ENCODE measurements at places on chromosomes 7 and 10.
A peak's percentile ranks its signal among the peaks of the same experiment; 100 is the strongest.

GRCh38 chr7:857661-858060, 18.7 kb upstream of the GET4 start:
- no peak overlapping the region for H3K27ac ChIP-seq
- no peaks in the 10 kb centered on the region for H3K4me1 ChIP-seq
- peaks cover 97% of the 10 kb centered on the region for H3K36me3 ChIP-seq
- no peaks in the 10 kb centered on the region for H3K27me3 ChIP-seq

- DNase-seq, result no peak
- no peak overlapping the region for H3K27ac ChIP-seq
- H3K27me3 ChIP-seq, result no peaks in the 10 kb centered on the region
- H3K36me3 ChIP-seq, result no peaks in the 10 kb centered on the region
- H3K4me3 ChIP-seq, result no peak overlapping the region
These were observed 117.3 kb upstream of the PALS2 start for GRCh38 chr7:24455813-24456525.

- no peak for DNase-seq
- H3K27me3 ChIP-seq, result no peaks in the 10 kb centered on the region
- H3K4me1 ChIP-seq, result no peaks in the 10 kb centered on the region
- peaks cover 11% of the 10 kb centered on the region for H3K36me3 ChIP-seq
- no peak overlapping the region for H3K27ac ChIP-seq
- no peak overlapping the region for H3K4me3 ChIP-seq
These were observed 12.6 kb downstream of the SCD start for GRCh38 chr10:100359529-100360150.

GRCh38 chr10:51767103-51767763, 67.8 kb upstream of the CSTF2T start:
- H3K27ac ChIP-seq, result no peak overlapping the region
- H3K4me3 ChIP-seq, result no peak overlapping the region
- DNase-seq, result no peak

DNA sequence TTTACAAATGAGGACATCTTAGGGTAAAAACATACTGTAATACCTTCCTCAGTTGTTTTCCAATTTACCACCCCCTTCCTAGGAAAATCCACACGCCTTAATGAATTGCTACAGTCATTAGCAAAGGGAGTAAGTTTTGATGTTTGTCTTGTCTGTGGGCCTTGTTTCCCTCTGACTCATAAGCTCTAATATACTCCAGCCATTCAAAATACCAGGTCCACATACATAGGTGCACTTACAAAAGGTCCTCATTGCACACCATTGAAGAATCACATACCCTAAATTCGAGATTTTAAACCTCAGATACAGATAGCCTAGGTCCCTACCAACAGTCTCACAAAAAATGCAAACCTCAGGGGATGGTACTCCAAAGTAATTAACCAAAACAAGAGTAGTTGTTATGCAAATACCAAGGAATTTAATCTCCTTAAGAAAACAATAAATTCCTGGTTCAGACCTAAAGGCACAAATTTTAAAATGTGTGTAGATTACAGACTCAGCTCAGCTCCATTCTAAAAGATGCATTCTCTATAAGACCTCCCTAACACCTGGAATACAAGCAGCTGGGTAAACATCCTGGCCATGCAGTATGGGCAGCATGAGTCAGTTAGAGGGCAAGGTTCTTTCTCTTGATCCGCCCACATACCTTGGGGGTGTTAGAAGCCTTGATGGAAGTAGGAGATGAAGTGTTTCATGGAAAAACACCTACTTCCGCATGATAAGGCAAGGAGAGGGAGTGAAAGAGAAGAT, 3.0 kb upstream of the LIPK start:
- H3K27me3 ChIP-seq, result no peaks in the 10 kb centered on the region
- H3K4me1 ChIP-seq, result no peaks in the 10 kb centered on the region
- no peak overlapping the region for H3K4me3 ChIP-seq
- H3K36me3 ChIP-seq, result no peaks in the 10 kb centered on the region
- no peak overlapping the region for H3K27ac ChIP-seq

- H3K27ac ChIP-seq, result no peak overlapping the region
- no peaks in the 10 kb centered on the region for H3K36me3 ChIP-seq
- peaks cover 47% of the 10 kb centered on the region for H3K27me3 ChIP-seq
- H3K4me1 ChIP-seq, result peaks cover 7% of the 10 kb centered on the region
These were observed 11.6 kb downstream of the LBX1 start for GRCh38 chr10:101217450-101218281.

DNA sequence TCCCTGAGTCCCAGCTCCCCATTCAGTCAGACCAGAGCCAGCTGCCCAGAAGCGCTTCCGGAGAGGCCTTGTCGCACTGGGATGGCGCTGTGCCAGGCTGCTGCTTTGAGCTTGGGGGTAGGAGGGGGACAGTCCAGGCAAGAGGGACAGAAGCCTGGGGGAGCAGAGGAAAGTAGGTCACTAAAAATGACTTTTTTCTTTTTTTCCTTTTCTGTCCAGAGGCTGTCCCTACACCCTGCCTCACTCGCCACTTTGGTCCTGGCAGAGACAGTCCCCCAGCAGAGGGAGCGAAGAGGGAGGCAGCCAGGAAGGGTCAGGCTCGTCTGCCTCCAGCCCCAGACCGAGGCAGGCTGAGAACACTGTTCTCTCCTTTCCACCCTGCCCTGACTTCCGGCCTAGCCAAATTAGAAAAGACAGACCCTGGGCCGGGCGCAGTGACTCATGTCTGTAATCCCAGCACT, 15.8 kb upstream of the TRIM8 start:
- no peaks in the 10 kb centered on the region for H3K36me3 ChIP-seq
- H3K27ac ChIP-seq, result peak overlapping the region; percentile 95
- no peak overlapping the region for H3K4me3 ChIP-seq
- peaks cover 44% of the 10 kb centered on the region for H3K4me1 ChIP-seq
- no peaks in the 10 kb centered on the region for H3K27me3 ChIP-seq
- DNase-seq, result no peak
